ENCODE measurements at places on chromosomes 11 and 22. TPM values are rescaled to one million over a fixed set of nuclear protein-coding genes. Genes with fewer than 3 reads are reported as not detected.

GRCh38 chr11:42271306-42271705 is 811.9 kb upstream of the LRRC4C start:
- H3K36me3 ChIP-seq, result peaks cover 35% of the 10 kb centered on the region
- H3K4me3 ChIP-seq, result no peak overlapping the region
- H3K4me1 ChIP-seq, result no peaks in the 10 kb centered on the region
- no peak for DNase-seq

DNA sequence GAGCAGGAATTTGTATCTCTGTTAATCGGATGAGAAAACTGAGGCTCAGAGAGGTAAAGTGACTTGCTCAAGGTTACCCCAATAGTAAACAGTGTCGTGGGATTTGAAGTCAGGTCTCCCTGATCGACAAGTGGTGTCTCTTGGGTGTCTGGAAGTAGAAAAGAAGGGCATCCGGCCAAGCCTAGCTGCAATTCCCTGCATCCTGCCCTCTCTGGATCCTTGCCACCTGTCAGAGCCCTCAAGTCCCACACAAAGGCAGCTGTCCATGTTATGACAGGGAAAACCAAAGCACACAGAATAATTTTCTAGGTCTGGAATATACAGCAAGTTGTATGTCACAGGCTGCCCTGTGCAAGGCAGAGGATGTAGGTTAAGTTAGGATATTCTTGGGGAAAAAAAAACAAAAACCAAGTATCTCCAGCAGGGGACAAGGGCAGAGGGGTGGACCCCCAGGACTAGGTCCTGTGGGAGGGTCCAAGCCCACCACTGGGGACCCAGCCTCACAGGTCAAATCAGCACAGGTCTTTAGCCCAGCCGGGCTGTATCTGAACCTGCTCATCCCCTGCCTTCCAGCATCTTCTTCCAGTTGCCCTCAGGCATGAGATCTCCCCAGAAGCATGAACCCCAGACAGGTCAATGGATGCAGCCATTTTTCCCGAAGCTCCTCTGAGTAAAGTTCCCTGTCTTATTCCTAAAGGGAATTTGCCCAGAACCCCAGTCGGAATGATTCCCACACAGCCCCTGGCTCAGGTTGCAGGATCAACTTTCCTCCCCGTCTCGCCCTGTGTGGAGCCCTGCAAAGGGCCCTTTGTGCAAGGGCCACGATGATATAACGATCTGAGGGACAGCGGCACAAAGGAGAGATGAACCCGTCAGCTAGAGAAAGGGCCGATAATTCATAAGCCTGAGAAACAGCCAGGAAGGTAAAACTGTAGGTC is 15.0 kb downstream of the USH1C start:
- H3K4me1 ChIP-seq, result no peaks in the 10 kb centered on the region
- no peak for DNase-seq
- no peak overlapping the region for H3K4me3 ChIP-seq
- no peaks in the 10 kb centered on the region for H3K36me3 ChIP-seq
- H3K27ac ChIP-seq, result no peak overlapping the region

GRCh38 chr11:17102462-17102861 is 25.0 kb upstream of the RPS13 start:
- H3K27me3 ChIP-seq, result no peaks in the 10 kb centered on the region
- peaks cover 74% of the 10 kb centered on the region for H3K36me3 ChIP-seq

GRCh38 chr11:117378976-117379865 is 51.6 kb downstream of the CEP164 start:
- no peak for DNase-seq
- H3K4me1 ChIP-seq, result no peaks in the 10 kb centered on the region
- no peak overlapping the region for H3K27ac ChIP-seq
- no peak overlapping the region for H3K4me3 ChIP-seq
- H3K36me3 ChIP-seq, result peaks cover 12% of the 10 kb centered on the region
- H3K27me3 ChIP-seq, result no peaks in the 10 kb centered on the region

GRCh38 chr11:63592975-63593395 is 21.2 kb downstream of the PLAAT3 start:
- H3K27ac ChIP-seq, result no peak overlapping the region
- no peak overlapping the region for H3K4me3 ChIP-seq
- no peak for DNase-seq

Gene CD3E
- not detected for total RNA-seq

Gene SYT13
- total RNA-seq, result 6.0 TPM

Gene MMP8
- total RNA-seq, result not detected

Gene OR5T3
- not detected for total RNA-seq

All from H9 (cell line).